ENCODE measurements at places on chromosomes 6 and 20. TPM values are rescaled to one million over a fixed set of nuclear protein-coding genes. Genes with fewer than 3 reads are reported as not detected.

Gene C6orf52
- 3.0 TPM for total RNA-seq

DNA sequence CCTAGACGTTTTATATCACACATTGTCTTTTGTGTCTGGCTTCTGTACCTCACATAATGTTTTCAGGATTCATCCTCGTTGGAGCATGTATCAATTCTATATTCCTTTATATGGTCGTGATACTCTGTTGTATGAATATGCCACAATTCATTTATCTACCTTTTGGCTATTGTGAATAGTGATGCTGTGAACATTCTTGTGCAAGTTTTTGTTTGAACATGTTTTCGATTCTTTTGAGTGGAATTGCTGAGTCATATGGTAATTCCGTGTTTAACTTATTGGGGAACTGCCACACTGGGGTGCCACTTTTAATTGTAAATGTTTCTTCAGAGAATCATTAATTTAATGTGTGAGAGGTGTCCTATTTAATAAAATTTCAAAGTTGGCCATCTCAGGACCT, 101.2 kb downstream of the SLC35B3 start:
- DNase-seq: no peak
- H3K36me3 ChIP-seq: no peaks in the 10 kb centered on the region
- H3K4me1 ChIP-seq: no peaks in the 10 kb centered on the region
- H3K4me3 ChIP-seq: no peak overlapping the region
- no peaks in the 10 kb centered on the region for H3K27me3 ChIP-seq

GRCh38 chr20:34669094-34669493, 7.8 kb downstream of the PIGU start:
- no peak for DNase-seq
- no peak overlapping the region for H3K27ac ChIP-seq
- peaks cover 4% of the 10 kb centered on the region for H3K36me3 ChIP-seq
- no peaks in the 10 kb centered on the region for H3K27me3 ChIP-seq
- H3K4me1 ChIP-seq: peaks cover 2% of the 10 kb centered on the region

- no peaks in the 10 kb centered on the region for H3K27me3 ChIP-seq
- H3K4me1 ChIP-seq: peaks cover 21% of the 10 kb centered on the region
- peak overlapping the region; percentile 94 for H3K27ac ChIP-seq
- H3K36me3 ChIP-seq: peaks cover 43% of the 10 kb centered on the region
- peak overlapping the region; percentile 100 for H3K4me3 ChIP-seq
- DNase-seq: peak; percentile 71
Measured at GRCh38 chr20:36606158-36607066, 833 bp downstream of the RAB5IF start.

GRCh38 chr6:37624121-37624520, 73.6 kb downstream of the MDGA1 start:
- H3K27me3 ChIP-seq: peaks cover 15% of the 10 kb centered on the region
- H3K4me3 ChIP-seq: no peak overlapping the region
- no peak overlapping the region for H3K27ac ChIP-seq
- no peaks in the 10 kb centered on the region for H3K36me3 ChIP-seq
- no peak for DNase-seq

Data from activated CD4-positive, alpha-beta T cell treated with anti-CD3 and anti-CD28 coated beads, Interleukin-2, amount 10 ng/mL, durations not matched to agents 24 days and 14 days (primary cell).